ENCODE measurements at places on chromosomes 4 and X.

DNA sequence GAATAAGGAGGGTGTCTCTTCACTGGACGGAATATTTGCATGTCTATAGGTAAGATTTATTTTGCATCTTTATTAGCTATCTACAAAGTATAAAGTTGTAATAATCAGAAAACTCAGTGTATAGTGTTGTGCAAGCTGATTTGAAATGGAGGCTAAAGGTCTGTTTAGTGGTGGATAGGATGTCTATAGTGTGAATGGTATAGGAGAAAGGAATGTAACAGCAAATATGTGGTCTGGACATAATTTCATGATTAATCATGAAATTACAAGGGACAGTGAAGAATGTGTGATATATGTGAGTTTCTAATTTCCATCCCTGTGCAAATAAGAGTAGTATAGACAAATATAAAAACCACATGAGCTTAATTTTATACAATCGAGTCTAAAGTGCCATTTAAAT is 79.3 kb upstream of the CAMK2D start:
- no peak for DNase-seq

- DNase-seq = no peak
These were observed 109.6 kb upstream of the STIM2 start for GRCh38 chr4:26751004-26751403.

- no peak for DNase-seq
These were observed 69.4 kb downstream of the DCTD start for GRCh38 chr4:182847576-182848450.

- no peak for DNase-seq
These were observed 158.1 kb downstream of the ATP10D start for GRCh38 chr4:47642985-47643760.

- no peak for DNase-seq
These were observed 187.5 kb downstream of the QDPR start for GRCh38 chr4:17324386-17324830.

- DNase-seq = no peak
These were observed 132.2 kb upstream of the AGA start for GRCh38 chr4:177574446-177574845.

DNA sequence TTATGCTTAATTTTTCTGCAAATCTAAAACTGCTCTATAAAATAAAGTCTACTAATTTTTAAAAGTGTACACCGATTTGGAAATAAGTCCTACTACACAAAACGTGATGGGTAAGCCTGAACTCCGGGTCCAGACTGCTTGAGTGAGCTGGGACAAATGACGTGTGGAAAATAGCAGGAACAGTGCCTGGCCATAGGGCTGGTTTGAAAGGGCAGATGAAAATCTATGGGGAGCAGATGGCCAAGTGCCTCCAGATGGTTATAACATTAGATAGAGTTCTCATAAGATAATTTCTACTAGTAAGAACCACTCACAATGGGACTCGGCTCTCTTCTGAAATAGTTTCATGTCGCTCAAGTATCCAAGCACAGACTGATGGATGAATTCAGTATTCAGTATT is 52.5 kb downstream of the F11 start:
- no peak for DNase-seq

GRCh38 chr4:3263053-3263875 is 14.3 kb downstream of the MSANTD1 start:
- no peak for DNase-seq

DNA sequence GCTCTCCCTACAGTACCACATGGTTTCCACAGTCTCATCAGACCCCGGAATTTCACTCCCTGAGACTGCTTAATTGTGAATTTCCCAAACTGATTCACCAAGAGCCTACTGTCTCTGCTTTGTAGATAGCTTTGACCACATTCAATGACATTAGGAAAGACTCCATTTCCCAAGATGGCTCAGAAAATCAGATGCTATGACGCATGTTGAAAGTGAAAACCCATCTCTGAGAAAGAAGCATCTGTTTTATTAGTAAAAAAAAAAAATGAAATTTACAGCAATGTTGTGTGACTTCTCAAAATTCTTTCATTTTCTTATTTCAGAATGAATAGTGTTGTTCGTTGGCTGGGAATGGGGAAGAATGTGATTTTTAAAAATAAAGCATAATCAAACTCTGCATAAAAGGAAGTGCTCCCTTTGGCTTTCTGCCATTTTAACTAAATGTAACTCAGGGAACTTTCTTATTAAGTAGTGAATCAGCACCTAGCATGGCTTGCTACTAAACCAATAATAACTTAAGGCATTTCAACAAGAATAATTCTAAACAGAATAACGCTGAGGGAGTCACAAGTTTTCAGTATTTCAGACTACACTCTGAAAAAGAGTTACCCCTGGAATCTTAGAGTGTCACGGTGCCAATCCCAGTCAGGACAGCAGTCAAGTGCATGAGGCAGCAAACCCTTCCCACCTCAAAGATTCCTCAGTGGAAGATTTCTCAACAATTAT is 97.4 kb upstream of the MYOZ2 start:
- no peak for DNase-seq

DNA sequence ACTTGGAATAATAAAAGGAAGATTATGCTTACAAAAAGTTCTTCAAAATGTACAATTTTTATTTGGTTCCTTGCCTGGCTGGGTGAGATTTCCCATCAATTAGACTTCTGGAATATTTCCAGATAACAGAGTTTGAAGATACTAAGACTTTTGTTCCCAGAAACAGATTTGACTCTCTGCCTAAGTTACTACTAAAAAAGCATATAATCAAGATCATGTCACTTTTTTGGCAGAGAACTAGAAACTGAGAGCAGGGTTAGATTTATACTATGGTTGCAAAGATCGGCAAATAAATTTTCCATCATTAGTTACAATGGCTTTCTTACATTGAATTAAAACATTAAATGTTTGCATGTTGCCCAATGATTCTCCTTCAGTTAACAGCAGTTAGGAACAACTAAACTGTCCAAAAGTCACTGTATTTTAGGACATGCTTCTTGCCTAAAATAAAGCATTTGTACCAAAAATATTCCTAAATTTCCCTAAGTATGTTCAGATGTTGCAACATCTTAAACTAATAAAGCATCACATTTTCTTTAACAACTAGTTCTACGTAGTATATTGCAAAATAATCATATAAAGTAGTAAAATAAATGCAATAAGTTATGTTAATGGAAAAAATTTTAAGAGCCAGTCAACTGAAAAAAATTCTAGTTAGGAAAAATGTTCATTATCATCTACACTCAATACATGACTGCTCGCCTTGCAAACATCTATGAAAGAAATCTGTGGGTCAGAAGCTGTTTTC is 73.0 kb downstream of the SEC24D start:
- DNase-seq = no peak

- DNase-seq = no peak
These were observed 61.7 kb downstream of the MAML3 start for GRCh38 chr4:140092094-140092851.

- no peak for DNase-seq
These were observed 62.1 kb upstream of the SCOC start for GRCh38 chr4:140311257-140311835.

DNA sequence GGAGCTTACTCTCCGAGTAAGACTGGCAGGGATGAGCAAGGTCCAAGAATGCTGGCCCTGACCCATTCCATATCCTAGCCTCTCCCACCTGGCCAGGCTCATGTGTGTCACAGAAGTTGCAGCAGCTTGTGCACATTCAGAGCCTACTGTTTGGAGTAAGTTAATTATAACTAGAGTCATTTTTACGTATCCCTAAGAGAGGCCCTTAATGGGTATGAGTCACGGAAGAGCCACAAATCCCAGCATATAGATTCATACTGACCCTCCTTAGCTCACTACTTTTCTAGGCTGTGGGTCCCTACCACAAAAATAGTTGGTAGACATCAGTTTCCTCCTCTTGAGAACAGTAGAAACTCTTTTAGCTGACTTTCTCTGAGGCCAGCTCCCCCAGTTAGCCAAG is 118.3 kb upstream of the FRG1 start:
- no peak for DNase-seq
